ENCODE measurements at places on chromosomes 7 and 10. TPM values are rescaled to one million over a fixed set of nuclear protein-coding genes. Genes with fewer than 3 reads are reported as not detected.

EFCAB10 gene
- total RNA-seq, result 0.75 TPM

ANKRD61 gene
- total RNA-seq, result not detected

TRIL gene
- not detected for total RNA-seq

HECW1 gene
- not detected for total RNA-seq

NEUROD6 gene
- not detected for total RNA-seq

MSS51 gene
- total RNA-seq, result 3.5 TPM

DNA sequence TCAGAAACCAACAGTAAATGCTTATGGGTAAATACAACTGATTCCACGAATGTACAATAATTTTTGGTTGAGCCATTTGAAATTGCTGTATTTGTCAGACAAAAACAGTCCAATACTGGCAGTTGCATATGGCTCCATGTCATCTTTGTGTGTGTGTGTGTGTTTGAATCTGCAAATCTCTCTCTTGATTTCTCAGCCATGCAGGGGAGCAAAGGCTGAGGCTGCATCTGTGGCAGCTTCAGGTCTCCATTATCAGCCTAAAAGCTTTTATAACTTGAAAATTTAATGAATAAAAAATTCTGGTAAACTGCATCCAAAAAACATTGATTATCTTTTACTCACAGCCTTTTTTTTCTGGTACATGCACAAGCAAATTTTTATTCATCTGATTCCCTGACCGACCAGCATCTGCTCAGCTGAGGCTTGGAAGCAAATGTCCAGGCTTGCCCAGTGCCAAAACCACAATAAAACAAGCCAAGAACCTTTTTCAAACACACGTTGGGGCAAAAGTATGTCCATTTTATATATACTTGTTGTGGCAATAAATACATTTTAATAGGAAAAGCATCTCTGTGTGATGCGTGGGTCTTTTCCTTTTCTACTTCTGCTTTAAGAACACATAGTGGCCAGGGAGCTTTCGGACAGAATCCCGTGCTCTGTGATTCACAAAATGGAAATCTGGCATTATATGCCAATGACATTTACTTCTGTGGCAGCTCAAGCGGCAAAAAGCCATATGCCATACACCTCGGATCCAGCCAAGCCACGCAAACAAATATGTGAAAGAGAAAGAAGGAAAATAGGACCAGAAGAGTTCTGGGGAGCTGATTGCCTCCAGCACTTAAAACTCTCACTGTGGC, 275.6 kb upstream of the AOAH start:
- no peaks in the 10 kb centered on the region for H3K36me3 ChIP-seq
- H3K27me3 ChIP-seq, result no peaks in the 10 kb centered on the region
- H3K27ac ChIP-seq, result no peak overlapping the region
- H3K4me3 ChIP-seq, result no peak overlapping the region
- no peaks in the 10 kb centered on the region for H3K4me1 ChIP-seq
- DNase-seq, result no peak

GRCh38 chr7:74013539-74014272, 14.3 kb upstream of the ELN start:
- H3K27me3 ChIP-seq, result no peaks in the 10 kb centered on the region
- no peak overlapping the region for H3K4me3 ChIP-seq
- H3K4me1 ChIP-seq, result no peaks in the 10 kb centered on the region
- no peak overlapping the region for H3K27ac ChIP-seq
- no peak for DNase-seq

- DNase-seq, result no peak
- no peak overlapping the region for H3K4me3 ChIP-seq
- no peaks in the 10 kb centered on the region for H3K36me3 ChIP-seq
- H3K4me1 ChIP-seq, result no peaks in the 10 kb centered on the region
- H3K27me3 ChIP-seq, result no peaks in the 10 kb centered on the region
Observed at GRCh38 chr7:158620418-158620817, 32.8 kb upstream of the PTPRN2 start.

DNA sequence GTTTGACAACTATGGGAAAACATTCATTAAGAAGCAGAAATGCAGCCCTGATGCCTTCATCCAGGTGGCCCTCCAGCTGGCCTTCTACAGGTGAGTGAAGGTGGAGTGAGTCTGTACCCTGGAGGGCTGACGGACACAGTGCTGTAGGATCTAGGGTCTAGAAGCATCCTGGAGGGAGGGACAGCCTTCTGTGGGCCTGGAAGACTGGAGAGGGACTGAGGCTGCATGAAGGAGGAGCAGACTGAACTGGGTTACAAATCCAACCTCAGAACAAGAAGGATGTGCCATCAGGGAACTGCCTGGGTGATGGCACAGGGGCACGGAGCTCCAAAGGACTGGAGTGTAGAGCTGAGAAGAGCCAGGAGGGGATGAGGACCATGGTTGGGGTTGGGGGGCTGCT, 27.5 kb upstream of the C10orf53 start:
- H3K27ac ChIP-seq, result no peak overlapping the region
- no peaks in the 10 kb centered on the region for H3K4me1 ChIP-seq
- H3K36me3 ChIP-seq, result no peaks in the 10 kb centered on the region
- H3K4me3 ChIP-seq, result no peak overlapping the region
- DNase-seq, result no peak
- no peaks in the 10 kb centered on the region for H3K27me3 ChIP-seq

GRCh38 chr10:122640921-122641320, 58.7 kb downstream of the C10orf120 start:
- H3K4me1 ChIP-seq, result no peaks in the 10 kb centered on the region
- H3K4me3 ChIP-seq, result no peak overlapping the region
- H3K36me3 ChIP-seq, result no peaks in the 10 kb centered on the region
- no peak for DNase-seq

DNA sequence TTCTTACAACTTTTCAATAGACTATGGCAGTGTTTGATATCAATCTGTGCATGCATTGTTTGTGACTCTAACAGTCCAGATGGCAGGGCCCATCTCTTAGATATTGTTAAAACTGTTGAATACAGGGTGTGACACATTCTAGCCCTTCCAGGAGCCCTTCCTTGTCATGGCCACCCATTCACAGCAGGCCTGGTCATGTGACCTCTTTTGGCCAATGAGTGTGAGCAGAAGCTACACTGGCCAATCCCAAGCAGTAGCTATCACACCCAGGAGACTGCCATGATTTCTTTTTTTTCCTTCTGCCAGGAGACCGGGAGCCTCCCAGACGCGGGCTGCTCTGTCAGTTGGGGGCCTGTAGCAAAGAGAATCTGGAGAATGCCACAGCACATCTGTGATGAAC, 655.4 kb upstream of the MKI67 start:
- no peaks in the 10 kb centered on the region for H3K27me3 ChIP-seq
- H3K4me1 ChIP-seq, result no peaks in the 10 kb centered on the region
- H3K36me3 ChIP-seq, result no peaks in the 10 kb centered on the region
- H3K4me3 ChIP-seq, result no peak overlapping the region

- no peaks in the 10 kb centered on the region for H3K27me3 ChIP-seq
- H3K36me3 ChIP-seq, result no peaks in the 10 kb centered on the region
- no peak overlapping the region for H3K27ac ChIP-seq
- no peak for DNase-seq
- H3K4me3 ChIP-seq, result no peak overlapping the region
- H3K4me1 ChIP-seq, result no peaks in the 10 kb centered on the region
Observed at GRCh38 chr7:88057655-88058054, 123.6 kb downstream of the ADAM22 start.

DNA sequence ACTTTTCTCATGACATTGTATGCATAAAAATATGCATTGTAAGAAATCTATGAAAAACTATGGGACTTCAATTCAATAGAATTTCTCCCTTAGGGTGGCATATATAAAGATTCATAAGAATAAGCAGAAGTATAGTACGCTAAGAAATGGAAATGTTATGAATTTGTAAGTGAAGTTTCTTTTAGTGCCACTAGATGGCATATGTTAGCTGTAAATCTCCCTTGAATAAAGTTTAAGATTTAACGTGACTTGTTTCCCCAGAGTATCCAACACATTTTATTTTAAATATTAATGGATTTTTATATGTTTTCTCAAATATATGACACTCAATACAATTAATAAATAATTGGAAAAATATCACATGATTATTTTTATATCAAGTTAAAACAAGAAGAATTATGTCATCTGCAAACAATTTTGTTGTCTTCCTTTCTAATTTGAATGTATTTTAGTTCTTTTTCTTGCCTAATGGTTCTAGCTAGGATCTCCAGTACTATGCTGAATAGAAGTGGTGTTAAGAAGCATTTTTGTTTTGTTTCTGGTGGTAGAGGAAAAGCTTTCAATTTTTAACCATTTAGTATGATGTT, 287.2 kb downstream of the HGF start:
- no peak overlapping the region for H3K27ac ChIP-seq
- DNase-seq, result no peak
- H3K36me3 ChIP-seq, result no peaks in the 10 kb centered on the region
- H3K4me1 ChIP-seq, result no peaks in the 10 kb centered on the region

GRCh38 chr7:37174460-37174859, 274.2 kb downstream of the ELMO1 start:
- H3K27ac ChIP-seq, result no peak overlapping the region
- peaks cover 16% of the 10 kb centered on the region for H3K36me3 ChIP-seq
- no peaks in the 10 kb centered on the region for H3K4me1 ChIP-seq
- no peaks in the 10 kb centered on the region for H3K27me3 ChIP-seq
- DNase-seq, result no peak
- no peak overlapping the region for H3K4me3 ChIP-seq

DNA sequence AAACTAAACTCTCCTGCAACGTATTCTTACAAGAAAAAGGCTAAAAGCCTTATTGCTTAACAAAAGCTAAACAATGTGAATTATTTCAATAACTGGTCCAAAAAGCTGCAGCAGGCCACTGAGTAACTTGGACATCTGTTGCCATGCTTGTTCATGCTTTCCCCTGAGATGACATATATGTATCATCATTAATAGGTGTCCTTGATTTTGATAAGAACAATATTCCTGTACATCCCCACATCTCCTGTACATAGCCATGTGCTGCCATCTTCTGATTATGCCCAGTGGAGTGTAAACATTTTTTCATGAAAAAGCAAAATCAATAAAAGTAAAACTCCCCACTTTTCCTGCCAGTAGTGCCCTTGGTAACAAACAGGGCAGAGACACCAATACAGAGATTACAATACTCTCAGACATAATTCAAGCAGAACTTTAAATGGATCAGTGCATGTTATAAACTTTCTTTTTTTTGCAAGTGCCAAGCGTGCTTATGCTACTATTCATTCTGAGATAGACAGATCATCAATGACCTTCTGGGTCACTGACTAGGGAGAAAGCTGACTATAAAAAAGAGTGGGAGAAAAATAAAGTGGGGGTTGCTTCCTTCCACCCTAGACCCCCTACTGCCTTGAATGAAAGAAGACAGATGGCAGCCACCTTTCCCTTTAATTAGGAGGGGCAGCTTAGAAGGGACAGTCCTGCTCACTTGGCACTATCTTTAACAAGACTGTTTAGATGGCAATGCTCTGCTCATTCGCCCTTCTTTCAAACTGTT, 205.5 kb upstream of the KLF14 start:
- H3K4me3 ChIP-seq, result peak overlapping the region; percentile 18
- no peak for DNase-seq
- no peaks in the 10 kb centered on the region for H3K27me3 ChIP-seq
- no peak overlapping the region for H3K27ac ChIP-seq
- H3K36me3 ChIP-seq, result no peaks in the 10 kb centered on the region

- H3K27me3 ChIP-seq, result no peaks in the 10 kb centered on the region
- peaks cover 22% of the 10 kb centered on the region for H3K4me1 ChIP-seq
- no peak overlapping the region for H3K4me3 ChIP-seq
Observed at GRCh38 chr7:139682136-139683013, 95.4 kb downstream of the HIPK2 start.

GRCh38 chr10:29007370-29007747, 281.5 kb upstream of the LYZL1 start:
- H3K27me3 ChIP-seq, result no peaks in the 10 kb centered on the region
- H3K4me3 ChIP-seq, result no peak overlapping the region
- no peaks in the 10 kb centered on the region for H3K4me1 ChIP-seq
- H3K36me3 ChIP-seq, result no peaks in the 10 kb centered on the region
- no peak overlapping the region for H3K27ac ChIP-seq

- no peak for DNase-seq
- peaks cover 25% of the 10 kb centered on the region for H3K36me3 ChIP-seq
- H3K4me3 ChIP-seq, result no peak overlapping the region
- peaks cover 13% of the 10 kb centered on the region for H3K4me1 ChIP-seq
Observed at GRCh38 chr7:25122373-25122772, 2.7 kb downstream of the CYCS start.

DNA sequence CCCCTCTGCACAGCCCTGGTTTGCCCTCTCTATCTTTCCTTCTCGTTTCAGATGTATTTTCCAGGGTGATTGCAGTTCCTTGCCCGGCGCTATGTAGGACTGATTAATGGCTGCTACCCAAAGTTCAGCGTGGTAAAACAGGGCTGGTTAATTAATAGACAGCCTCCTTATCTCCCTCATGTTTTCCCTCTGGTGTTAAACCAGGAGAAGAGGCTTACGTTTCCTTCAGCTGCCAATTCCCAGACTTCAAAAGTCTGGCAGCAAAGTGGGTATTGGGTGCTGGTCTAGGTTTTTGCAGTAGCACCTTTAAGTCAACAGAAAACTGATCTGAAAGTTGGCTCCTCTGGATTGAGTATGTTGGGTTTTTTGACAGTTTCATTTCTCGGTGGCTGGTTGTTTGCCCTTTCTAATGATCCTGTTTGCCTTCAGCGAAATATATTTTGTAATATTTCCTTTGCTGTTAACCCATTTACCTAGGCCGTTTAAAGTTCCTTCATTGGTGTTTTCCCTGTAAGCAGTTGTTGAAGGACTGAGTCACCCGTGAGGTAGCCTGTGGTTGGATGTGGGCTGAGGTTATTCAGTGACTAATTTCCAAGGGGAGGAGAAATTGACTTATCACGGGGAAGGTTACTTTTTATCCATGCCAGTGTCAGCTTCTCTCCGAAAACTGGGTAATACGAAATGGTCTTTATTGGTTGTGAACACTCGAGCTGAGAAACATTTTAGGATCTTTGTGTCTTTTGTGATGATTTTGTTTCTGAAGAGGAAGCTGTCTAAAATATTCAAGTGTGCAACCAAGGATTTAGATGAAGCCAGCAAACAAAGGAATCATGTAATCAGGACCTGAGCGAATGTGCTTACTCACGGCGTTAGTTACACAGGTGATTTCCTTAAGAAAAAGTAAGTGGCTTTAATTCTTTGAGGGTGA, 257.2 kb downstream of the KIAA1217 start:
- H3K4me1 ChIP-seq, result no peaks in the 10 kb centered on the region
- no peak overlapping the region for H3K27ac ChIP-seq
- no peaks in the 10 kb centered on the region for H3K27me3 ChIP-seq
- H3K4me3 ChIP-seq, result no peak overlapping the region

GRCh38 chr7:2105917-2106316, 126.8 kb downstream of the MAD1L1 start:
- no peak overlapping the region for H3K4me3 ChIP-seq
- no peak for DNase-seq
- H3K27me3 ChIP-seq, result no peaks in the 10 kb centered on the region
- no peak overlapping the region for H3K27ac ChIP-seq
- peaks cover 4% of the 10 kb centered on the region for H3K4me1 ChIP-seq
- H3K36me3 ChIP-seq, result no peaks in the 10 kb centered on the region

DNA sequence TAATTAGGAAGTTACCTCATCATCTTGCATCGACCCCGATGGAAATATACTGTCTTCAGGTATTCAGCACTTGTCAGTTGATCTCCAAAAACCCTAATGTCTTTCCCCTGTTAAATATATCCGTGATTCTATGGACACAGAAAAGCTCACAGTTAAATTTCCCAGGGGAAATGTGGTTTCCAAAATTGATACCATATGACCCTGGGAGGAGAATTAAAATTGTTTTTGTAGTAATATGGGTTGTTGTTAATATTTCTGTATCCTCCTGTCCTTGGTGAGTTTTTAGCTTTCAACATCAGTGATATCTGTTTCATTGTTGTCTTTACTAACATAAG, 132.1 kb downstream of the CELF2 start:
- DNase-seq, result no peak
- H3K27me3 ChIP-seq, result no peaks in the 10 kb centered on the region
- peak overlapping the region; percentile 94 for H3K27ac ChIP-seq
- H3K4me1 ChIP-seq, result peaks cover 98% of the 10 kb centered on the region
- peak overlapping the region; percentile 49 for H3K4me3 ChIP-seq

GRCh38 chr10:74026428-74027015, 28.6 kb downstream of the VCL start:
- no peaks in the 10 kb centered on the region for H3K27me3 ChIP-seq
- no peaks in the 10 kb centered on the region for H3K36me3 ChIP-seq
- DNase-seq, result no peak
- no peak overlapping the region for H3K4me3 ChIP-seq

Data from naive thymus-derived CD4-positive, alpha-beta T cell (primary cell).